ENCODE measurements at places on chromosomes 1 and 21. TPM values are rescaled to one million over a fixed set of nuclear protein-coding genes. Genes with fewer than 3 reads are reported as not detected.

DNA sequence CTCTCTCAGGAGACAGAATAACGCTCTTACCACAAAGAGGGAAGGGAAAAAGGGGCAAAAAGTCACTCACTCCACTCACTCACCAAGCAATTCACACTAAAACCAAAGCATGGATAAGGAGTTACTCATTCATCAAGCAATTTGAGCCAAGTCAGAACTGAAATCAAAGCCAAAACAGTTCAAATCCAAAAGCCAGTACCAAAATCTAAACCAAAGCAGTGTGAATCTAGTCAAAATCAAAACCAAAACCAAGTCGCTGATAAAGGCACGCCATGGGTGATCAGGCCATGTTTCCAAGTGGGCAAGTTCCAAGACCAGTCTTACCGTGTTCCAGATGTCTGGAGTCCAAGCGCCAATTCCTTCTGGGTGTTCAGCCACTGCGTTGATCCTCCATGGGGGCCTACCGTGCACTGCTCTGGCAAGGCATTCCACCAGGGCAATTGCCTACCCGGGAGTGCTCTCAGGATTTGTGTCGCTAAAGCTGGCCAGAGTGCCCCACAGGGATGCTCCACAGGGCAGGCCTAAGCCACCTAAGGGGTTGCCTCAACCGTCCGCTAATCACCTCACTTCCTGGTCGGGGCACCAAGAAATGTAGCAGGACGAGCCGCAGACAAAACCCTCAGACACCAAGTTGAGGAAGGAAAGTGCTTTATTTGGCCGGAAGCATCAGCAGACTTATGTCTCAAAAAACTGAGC lies 142.3 kb downstream of the TRIM33 start:
- no peak for DNase-seq

GPR153 gene
- 7.7 TPM for total RNA-seq

GPR25 gene
- total RNA-seq: not detected

SDC3 gene
- total RNA-seq: 19.6 TPM

- no peak for DNase-seq
Measured at GRCh38 chr21:31041295-31042079, 3.2 kb upstream of the KRTAP19-8 start.

- DNase-seq: no peak
Measured at GRCh38 chr21:45617021-45617921, 26.3 kb upstream of the PCBP3 start.

DNA sequence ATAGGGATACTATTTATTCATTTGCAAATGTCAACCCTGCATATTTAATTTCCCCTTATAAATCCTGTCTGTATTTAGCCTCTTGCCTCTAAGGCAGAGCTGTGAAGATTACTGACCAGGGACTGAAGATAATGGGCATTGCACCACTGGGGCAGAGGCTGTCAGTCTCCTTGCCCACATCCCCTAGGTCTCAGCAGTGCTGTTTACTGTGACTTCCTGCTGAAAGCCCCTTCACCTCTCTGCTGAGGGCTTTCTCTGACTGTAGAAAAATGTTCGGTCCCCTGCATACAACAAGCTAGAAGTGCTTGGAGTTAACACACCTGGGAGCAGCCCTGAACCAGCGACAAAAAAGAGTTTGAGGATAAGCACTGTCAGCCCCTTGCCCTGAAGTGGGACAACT lies 28.8 kb downstream of the SLC5A9 start:
- DNase-seq: no peak

ZMYND12 gene
- 0.84 TPM for total RNA-seq

DNA sequence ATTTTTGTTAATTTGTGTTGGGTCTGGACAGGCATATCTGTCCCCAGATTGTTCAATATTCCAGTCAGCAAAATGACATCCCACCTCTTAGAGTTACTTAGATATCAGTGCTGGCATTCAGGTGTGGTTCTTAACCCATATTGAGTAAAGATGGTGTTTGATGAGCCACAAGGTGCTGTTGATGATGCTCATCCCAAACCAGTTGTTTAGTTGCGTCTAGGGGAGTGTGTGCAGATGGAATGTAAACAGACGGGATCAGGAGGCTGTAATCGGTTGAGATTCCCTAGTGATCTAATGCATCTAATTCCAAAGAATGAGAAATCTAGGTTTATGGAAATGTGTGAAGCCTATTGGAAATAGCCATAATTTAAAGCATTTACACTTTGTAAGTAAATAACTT lies 1.1 kb downstream of the HOOK1 start:
- DNase-seq: no peak

KIAA0319L gene
- total RNA-seq: 77.9 TPM

ADGRL2 gene
- 48.1 TPM for total RNA-seq

TRPM2 gene
- 1.5 TPM for total RNA-seq

DNA sequence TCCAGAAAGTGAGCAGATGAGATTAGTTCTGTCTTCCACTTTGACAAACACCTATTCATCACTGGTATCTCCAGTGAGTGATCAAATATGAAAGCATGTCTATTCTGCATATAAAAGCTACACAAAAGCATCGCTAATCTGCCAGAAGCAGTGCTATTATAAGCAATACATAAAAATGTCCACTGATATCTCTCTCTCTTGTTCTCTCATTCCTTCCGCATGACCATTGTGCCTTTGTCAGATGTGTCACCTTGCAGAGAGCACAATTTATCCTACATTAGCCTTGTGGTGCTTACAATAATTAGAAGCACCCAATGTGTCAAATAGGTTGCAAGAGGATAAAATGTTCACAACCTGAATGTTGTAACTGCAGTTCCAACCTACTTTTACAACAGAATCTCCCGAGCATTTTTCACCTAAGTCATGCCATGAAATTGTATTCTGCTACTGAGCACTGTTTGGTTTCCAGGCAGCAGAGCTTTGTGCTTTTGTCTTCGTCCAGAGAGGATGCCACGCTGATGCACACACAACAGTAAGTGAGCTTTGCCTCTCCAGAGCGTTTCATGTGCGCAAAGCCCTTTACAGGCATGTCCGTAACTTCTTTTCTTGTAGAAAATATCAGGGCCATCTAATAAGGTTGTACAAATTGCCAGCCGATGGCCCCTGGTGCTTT lies 198.7 kb upstream of the PLD5 start:
- DNase-seq: no peak

DNA sequence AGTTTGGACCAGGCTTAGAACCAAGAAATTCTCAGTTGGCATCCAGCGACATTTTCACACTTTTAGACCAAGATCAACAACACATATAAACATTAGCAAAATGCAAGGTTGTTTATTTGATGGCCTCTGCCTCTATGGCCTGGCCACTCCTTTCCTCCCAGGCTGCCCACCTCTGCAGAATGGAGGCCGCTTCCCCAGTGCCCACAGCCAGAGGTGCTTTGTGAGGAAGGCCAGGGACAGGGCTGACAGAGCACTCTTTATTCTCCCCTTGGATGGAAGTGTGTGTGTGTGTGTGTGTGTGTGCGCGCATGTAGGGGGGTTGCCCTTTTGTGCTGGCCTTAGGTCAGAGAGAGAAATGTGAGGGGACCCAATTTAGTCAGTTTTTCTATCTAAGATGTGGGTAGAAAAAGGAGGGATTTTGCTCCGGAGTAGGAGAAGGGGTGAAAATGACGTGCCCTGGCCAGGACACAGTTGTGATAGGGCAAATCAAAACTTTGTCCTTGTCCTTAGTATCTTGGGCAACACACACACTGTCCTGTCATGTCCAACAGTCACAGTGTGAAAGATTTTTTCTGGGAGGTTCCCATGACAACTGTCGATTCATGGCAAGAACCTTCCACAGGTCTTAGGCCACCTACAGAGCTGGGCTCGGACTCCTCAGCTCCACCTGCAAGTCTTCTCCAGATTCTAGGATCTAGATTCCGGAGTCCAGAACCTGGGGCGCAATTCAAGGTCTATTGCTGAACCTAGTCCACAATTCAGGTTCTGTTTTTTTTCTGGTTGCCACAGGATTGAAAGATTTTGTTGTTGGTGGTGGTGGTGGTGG lies 104.9 kb upstream of the SLC2A1 start:
- peak; percentile 42 for DNase-seq

GRCh38 chr1:248779350-248779749 lies 23.8 kb upstream of the LYPD8 start:
- DNase-seq: no peak

GRCh38 chr21:42321845-42322244 lies 6.6 kb upstream of the TFF3 start:
- no peak for DNase-seq

DNA sequence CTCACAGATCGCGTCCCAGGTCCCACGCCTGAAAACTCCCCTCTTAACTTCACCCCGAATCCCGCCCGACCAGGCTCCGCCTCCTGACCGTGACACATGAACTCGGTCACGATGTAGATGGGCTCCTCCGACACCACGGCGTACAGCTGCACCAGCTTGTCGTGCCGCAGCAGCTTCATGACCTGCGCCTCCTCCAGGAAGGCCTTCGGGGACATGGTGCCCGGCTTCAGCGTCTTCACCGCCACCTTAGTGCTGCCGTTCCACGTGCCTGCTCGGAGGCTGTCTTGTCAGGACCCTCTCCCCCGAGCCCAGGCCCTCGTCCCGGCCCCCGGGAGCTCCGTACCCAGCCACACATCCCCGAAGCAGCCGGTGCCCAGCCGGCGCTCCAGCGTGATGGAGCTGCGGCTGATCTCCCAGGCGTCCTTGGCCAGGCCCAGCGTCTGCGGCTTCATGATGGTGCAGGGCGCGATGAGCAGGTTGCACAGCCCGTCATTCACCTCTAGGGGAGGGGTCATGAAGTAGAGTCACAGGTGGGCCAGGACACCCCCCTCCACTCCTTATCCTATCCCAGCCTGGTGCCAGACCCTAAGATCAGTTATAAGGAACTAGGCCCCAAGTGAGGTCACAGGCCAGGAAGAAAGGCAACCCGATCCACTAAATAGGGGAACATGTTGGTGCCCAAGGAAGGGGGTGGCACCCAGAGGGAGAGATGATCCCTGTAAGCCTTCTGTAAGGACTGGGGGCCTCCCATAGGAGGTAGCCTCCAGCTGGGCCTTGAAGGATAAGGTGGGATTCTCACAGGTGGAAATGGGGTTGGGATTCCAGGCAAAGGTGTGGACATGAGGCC lies 11.6 kb upstream of the AHDC1 start:
- DNase-seq: no peak

FNDC10 gene
- total RNA-seq: 3.6 TPM

- no peak for DNase-seq
Measured at GRCh38 chr1:105000793-105001192, 1251.1 kb downstream of the AMY1C start.

DNA sequence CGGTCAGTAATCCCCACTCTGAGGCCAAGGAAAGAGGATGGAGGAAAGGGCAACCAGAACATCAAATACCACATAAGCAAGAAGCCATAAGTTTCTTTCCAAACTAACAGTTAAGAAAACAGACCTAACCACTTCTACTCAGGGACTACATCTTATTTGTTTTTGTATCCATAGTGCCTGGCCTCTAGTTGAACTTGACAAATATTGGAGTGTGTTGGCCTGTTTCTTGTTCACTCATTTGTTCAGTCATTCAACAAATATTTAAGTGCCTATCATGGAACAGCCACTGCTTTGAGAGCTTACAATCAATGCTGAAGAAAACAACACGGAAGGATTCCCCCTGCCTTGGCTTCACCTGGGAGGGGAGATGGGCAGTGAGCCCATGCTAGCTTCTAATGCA lies 69.7 kb downstream of the ST6GALNAC3 start:
- no peak for DNase-seq

GRCh38 chr1:185325413-185325812 lies 8.4 kb upstream of the IVNS1ABP start:
- no peak for DNase-seq

GRHL3 gene
- total RNA-seq: not detected

NBPF20 gene
- 0.50 TPM for total RNA-seq

DNA sequence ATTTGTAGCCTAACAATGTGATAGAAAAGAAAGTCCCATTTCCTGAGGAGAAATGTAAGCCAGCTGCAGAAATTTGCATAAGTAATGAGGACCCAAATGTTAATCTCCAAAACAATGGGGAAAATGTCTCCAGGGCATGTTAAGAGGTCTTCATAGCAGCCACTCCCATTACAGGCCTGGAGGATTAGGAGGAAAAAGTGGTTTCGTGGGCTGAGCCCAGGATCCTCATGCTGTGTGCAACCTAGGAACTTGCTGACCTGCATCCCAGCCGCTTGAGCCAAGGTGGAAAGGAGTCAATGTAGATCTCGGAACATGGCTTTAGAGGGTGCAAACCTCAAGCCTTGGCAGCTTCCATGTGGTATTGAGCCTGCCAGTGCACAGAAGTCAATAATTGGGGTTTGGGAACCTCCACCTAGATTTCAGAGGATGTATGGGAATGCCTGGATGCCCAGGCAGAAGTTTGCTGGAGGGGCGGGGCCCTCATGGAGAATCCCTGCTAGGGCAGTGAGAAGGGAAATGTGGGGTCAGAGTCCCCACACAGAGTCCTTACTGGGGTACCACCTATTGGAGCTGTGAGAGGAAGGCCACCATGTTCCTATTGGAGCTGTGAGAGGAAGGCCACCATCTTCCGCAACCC lies 14.2 kb upstream of the F13B start:
- DNase-seq: no peak

- no peak for DNase-seq
Measured at GRCh38 chr1:16443975-16444770, 3.6 kb downstream of the NECAP2 start.

DNA sequence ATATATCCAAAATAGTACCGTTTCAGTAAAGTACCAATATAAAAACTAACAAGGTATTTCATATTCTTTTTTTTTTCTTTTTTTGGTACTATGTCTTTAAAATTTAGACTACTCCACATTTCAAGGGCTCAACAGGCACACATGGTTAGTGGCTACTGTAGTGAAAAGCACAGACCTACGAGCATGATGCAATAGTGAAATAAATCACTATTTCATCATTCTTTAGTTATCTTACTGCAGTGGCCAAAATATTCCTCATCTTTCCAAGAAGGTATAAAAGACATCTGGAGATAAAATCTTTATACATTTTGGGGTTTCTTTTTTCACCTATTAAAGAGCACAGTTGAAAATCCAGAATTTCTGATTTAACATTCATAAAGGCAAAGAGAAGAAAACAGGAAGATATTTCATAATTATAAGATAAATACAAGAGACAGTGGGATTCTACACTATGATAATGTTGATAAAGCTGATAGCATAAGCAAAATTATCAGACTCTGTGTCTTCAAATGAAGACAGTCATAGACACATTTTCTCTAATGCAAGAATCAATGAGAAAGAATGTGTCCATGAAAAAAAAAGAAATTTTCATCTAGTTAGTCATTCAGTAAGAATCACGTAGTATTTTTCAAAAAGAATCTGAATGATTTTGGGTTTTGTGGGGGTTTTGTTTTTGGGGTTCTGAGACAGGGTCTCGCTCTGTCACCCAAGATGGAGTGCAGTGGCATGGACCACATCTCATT lies 41.9 kb downstream of the CEP170 start:
- no peak for DNase-seq

GRCh38 chr21:42677339-42678321 lies 24.2 kb downstream of the PDE9A start:
- peak; percentile 13 for DNase-seq

FMO3 gene
- total RNA-seq: 1.8 TPM
